Stimulated activated CD4-positive, alpha-beta T cell treated with anti-CD3 and anti-CD28 coated beads, Interleukin-4, amount 100 ng/mL, for 24 hours (primary cell): ENCODE measurements at places on chromosomes 11 and 22.

GRCh38 chr22:35258191-35258988 is 1.1 kb downstream of the HMGXB4 start:
- DNase-seq: peak; percentile 12

DNA sequence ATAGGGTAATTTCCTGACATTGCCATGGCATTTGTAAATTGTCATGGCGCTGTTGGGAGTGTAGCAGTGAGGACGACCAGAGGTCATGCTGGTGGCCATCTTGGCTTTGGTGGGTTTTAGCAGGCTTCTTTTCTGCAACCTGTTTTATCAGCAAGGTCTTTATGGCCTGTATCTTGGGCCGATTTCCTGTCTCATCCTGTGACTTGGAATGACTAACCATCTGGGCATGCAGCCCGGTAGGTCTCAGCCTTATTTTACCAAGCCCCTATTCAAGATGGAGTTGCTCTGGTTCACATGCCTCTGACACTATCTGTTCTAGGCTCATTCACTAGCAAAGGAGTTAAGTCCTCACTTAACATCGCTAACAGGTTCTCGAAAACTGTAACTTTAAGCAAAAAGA is 1374.2 kb downstream of the FAM181B start:
- no peak for DNase-seq

DNA sequence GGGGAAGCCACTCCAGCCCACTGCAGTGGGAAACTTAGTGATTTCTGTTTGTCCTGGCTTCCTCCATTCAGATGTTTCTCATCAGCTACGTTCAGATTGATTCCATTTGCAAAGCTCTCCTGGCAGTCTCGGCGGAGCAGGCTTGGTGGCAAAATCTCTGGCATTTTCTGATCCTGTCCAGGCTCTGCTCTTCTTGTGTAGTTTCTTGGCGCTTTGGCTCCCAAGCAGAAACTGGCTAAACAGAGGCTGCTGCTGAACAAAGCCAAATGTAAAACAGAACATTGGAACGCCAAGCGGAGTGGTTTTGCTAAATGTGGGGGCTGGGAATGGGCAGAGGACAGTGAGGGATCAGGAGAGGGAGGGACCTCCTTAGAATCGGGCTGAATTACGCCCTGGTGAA is 36.7 kb downstream of the ADAMTS8 start:
- no peak for DNase-seq

DNA sequence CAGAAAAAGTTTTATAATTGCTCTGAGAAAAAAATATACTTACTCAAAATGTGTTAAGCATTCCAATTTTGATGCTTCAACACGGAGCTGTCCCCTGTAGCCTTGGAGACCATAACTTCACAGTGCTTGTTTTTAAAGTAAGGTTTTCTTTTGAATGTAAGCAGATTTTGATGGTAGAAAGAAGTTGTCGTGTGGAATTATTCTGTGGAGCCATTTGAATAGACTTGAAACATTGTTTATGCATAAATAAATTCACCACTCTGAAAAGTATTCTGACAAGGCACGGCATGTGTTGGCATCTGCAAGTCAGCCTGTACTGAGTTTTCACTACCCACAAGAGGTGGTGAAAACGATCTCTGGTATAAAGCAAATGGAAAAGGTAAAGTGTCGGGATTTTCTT is 115.5 kb downstream of the UVRAG start:
- no peak for DNase-seq
